ENCODE measurements at places on chromosomes 3 and 15.

DNA sequence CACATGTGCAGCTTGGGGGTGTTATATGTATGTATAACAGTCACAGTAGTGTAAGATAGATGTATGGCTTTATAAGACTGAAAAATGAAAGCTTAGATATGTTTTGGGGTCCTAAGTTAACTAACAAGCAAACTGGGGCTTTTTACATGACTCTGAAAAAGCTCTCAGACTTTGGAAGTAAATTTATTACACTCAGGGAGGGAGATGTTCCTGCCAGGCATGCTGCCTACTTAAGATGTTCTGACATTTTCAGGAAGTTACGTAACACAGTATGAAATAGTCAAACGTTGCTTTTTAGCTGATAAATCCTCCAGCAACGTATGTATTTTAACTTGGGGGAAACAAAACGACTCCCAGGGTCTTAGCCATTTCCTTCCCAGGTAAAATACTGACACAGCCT, 1.7 kb upstream of the IFT57 start:
- DNase-seq, result no peak

DNA sequence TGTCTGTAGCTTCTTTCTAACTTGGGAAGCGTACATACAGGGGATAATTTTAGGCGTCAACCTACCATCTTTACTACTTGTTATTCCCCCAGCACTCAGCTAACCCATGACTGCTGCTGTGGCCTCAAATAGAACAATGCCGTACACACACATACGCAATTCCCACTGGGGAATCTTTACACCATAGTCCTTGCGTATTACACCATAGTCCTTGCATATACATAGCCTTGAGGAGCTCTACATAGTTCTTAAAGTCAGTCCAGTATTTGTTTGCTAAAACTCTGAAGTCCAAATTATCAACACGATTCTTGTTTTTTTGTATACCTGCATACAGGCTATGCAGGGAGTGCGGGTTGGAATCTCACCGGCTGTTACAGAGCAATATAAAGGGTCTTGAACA, 67.2 kb downstream of the CGNL1 start:
- DNase-seq, result no peak

DNA sequence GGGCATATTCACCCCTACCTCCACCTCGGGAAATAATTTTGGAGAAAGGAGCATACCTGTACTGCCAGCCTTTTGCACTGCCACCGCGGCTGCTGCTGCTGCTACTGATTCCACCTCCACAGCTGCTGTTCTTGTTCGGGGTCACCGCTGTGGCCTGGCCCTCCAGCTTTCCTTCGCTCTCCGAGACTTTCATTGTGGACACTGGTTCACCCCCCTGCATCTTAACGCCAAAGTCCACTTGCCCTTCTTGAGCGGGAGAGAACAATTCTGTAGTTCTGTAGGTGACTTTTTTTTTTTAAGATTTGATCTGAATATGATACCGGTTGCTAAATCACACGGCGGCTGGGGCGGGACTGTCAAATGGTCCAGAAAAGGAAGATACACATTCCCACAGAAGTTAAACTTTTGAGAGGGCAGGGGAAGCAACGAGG, 701 bp downstream of the OSBPL11 start:
- no peak for DNase-seq

- no peak for DNase-seq
Observed at GRCh38 chr3:38522002-38522401, 25.9 kb downstream of the EXOG start.

DNA sequence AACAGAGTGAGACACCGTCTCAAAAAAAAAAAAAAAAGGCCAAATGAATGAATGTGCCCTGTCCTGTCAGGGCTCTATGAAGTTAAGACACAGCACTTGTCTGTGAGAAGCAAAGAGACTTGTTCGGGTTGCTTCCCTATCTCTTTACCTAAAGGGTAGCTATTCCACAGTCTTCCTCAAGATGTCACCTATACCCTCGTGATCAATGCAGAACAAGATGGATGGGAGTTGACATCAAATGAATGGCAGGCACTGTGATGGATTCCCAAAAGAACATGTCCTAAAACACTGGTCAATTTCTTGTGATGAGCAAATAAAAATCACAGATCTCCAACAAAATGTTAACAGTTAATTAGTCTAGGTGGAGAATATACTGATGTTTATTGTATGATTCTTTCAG, 9.5 kb downstream of the TADA3 start:
- no peak for DNase-seq

DNA sequence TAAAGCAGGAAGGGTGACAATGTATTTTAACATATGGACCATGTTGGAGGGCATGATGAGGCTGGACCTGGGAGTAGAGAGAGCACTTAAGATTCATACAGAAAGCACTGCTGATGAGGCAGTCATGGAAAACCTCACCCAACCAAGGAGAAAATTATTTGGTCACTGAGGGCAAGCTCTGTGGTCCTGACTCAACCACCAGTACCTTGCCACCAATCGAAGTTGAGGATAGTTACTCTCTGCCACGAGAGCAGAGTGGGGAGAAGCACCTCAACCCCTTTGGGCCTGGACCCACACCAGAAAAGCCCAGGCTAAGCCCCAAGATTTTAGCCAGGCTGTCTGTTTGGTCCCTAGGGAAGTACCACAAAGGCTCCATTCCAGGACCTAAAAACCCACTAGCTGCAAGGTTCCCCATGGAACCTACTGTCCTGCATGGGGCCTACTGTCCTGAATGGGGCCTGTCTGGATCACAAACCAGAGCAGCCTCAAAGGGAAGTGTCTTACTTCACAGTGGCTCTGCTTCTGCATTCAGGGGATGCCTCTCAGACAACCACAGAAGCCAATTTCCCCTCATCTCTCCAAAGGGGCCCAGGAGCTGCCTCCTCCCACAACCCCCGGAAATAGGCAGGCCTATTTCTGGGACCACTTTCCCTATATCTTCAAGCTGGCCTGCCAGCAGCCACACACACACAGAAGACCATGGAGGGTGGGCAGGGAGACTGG, 4.2 kb downstream of the CCDC71 start:
- DNase-seq, result no peak

DNA sequence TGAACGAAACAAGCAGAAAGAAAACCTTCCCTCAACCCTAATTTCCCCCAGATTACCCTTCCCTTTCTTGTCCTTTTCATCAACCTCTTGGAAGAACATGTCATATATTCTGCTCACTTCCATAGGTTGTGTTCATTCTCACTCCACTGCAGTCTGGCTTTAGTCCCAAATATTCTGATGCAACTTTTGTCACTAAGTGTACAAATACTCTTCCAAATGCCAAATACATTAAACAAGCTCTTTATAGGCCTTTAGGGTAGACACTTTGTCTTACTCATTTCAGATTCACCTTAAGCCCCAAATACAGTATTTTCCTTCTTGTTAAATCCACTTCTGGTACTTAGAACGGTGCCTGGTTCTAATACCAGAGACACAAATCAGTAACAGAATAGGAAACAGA, 406.5 kb upstream of the CDIN1 start:
- DNase-seq, result no peak

DNA sequence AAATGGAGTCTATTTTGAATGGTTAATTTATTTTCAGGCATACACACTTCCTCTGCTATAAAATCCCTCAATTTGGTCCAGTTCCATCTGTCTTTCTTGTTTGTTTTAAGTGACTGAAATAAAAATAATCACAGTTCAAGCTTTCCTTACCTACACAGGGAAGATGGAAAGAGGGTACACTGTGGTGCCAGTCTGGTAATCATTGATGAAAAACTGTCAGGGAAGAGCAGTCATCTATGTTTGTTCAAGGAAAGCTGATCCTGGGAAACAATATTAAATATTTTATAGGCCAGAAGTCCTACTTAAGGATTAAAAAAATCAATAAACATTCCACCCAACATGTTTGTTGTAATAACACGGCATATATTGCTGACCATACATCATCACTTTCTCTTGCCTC, 115.2 kb upstream of the KCNMB2 start:
- DNase-seq, result no peak

DNA sequence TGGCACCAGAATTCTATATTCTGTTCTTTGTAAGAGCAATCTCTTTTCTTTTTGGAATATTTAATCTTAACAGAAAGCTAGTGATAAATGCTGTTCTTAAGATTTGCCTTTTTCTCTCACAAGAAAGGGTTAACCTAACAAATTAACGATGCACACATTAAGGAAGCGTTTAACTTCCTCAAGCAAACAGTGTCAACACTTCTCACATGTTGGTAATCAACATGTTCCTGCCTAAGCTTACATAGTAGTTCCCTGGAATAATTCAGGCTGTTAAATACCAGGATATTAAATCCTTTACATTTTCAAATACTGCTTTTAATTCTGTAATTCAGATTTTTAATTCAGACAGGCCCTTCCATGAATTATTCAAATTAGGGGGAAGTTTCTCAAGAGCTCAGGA, 67.4 kb upstream of the RPL35A start:
- DNase-seq, result no peak

DNA sequence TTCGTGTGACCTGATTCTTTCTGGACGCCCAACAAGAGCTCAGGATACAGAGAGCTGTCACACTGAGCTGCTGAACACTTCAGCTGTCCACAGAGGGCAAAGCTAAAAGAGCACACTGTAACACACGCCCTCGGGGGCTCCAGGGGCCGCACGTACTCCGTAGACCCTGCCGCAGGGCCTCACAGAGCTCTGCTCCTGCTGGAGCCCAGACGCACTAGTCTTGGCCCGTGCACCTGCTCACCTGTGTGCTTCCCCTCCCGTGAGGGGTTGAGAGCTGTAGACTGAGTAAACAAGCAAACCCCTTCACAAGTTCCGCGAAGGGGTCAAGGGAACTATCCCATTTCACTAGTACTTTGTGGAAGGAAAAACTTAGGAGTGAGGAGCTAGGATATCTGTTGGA, 30.7 kb upstream of the TUSC7 start:
- no peak for DNase-seq

DNA sequence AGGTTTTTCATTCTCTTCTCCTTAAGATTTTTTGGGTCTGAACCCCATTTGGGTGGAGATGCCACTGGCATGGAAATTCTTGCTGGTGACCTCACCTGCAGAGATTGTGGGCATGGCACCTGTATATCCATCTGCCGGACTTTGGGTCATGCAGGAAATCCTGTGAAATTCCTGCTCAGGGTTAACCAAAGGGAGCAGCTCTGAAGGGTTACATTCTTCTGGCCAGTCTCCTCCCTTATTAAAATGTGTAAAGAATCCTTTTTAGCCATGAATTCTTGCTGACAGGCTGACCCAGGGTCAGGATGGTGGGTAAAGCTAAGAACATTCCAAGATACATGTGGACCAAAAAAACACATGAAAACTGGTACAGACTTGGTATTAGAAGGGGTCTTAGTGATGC, 27.4 kb downstream of the ARHGEF26 start:
- no peak for DNase-seq

GRCh38 chr3:186267758-186268157, 94.3 kb downstream of the DGKG start:
- no peak for DNase-seq

DNA sequence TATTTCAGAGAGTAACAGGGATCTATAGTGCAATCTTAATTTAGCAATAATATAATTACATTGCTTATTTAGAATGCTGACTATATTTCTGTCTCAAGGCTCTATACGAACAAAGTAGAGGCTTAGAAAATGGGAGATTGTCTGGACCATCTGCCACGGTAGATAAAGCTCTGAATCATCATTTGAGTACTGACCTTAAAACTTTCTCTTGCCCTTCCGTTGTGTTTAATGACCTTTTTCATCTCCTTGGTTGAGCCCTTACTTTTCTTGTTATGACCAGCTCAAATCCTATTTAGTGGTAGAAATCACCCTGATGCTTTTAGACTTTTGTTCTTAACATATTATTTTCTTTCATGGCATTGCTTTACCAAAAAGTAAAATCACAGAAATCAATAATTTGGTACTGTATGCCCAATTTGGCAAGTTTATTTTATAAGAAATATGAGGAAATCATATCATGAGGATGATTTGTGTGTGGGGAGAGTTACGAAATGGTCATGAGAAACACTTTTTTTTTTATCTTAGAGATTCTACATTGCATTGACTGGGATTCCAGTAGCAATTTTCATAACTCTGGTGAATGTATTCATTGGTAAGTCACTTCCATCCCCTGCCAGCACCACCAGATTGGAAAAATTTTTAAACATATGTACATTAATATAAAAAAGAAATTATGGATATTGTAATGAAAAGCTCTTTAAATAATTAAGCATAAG, 11.0 kb downstream of the NDUFB5 start:
- no peak for DNase-seq

- no peak for DNase-seq
Observed at GRCh38 chr3:112411425-112411824, 78.5 kb downstream of the CD200 start.

DNA sequence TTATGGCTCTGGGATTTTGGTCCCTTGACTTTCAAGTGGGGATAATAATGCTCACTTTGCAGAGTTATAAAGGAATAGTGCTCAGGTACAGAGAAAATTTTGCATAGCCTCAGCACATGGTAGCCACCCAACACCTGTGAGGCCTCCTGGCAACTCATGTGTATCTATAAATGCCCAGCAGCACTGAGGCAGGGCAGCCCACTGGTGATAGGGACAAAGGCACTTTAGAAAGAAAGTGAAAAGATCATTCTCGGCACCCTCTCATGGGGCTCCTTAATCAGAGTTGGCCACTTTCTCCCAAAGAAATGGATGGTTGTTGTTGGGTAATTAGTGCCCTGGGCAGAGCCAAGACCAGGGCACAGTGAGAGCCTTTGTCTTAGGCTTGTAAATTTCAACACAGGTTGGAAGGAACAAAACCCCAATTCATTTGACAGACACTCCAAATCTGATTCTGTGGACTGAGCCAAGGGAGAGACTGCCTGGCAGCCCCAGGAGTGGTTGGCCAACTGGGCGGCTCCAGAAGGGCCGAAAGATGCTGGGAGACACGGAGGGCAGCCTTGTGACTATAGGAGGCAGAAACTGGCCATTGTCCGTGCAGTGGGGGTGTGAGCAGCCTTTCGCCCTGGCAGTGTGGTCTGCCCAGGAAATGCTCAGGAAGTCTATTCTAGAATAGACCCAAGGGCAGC, 213.2 kb upstream of the RGMA start:
- DNase-seq, result no peak

DNA sequence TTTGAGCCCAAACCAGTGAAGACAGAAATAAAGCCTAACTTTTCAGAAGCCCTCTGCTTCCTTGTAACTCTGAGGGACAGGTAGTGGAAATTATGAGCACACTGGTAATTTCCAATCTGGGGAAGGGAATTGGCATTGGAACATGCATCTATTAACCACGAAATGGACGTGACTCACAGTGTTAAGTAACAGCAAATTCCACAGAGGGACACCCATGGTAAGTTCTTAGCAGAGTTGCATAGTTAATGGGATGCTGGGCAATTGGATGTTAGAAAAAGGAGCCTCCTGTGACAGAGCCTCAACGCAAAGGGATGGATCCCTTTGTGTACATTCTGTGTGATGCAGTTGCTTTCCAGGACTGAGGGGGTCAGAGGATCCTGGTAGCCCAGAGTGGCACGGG, 168.6 kb downstream of the SEMA6D start:
- DNase-seq, result no peak

GRCh38 chr3:110101361-110101760, 764.0 kb upstream of the DPPA4 start:
- no peak for DNase-seq

DNA sequence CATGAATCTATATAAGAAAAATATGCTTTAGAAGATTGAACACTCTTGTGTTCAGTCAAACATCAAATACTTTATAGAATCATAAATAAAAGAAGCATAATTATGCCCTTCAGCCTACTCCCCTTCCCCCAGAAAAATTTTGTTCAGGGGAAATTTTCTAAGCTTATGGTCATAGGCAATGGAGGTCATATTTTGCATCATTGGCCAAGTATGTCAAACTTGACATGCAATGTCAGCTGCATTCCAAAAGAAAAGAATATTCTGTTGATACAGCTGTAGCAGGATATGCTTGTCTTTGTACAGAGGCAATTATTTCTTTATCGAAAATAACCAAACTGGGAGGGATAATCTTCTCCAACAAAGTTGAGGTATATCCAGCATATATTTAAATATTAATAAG, 328.2 kb downstream of the ZIC1 start:
- no peak for DNase-seq
